DMS 273 treated with DMSO at 0.1 percent for 48 hours (cell line): ENCODE measurements at places on chromosomes 3 and 15.

DNA sequence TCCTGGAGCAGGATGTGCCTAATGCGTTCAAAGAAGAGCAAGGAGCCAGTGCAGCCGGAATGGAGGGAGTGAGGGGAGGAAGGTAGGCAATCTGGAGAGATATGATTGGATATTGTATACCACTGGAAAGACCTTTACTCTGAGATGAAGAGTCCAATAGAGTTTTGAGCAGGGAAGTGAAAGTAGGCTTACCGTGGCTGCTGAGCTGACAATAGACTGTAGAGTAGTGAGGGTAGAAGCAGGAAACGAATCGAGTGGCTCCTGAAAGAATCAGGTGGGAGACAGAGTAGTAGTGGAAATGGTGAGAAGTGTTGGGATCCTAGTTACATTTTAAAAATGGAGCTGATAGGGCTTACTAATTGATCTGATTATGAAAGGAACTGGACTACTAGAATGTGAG is 51.8 kb upstream of the NUDT16 start:
- DNase-seq, result no peak

DNA sequence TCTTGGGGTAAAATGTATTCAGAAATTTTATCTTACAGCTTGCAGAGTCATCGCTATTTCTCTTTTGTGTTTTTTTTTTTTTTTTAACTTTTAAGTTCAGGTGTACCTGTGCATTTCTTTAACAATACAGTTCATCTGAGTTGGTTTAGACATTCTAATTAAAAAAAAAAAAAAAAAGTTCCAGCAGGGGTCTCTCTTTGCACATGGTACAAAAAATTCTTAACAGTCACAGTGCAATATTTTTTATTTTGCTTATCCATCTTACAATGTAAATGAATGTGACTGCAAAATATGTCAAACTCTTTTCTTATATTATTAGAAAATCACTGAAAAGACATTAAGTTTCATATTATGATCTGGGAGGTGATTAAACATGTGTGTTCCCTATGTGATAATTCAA is 47.5 kb upstream of the SLC9A9 start:
- no peak for DNase-seq

- no peak for DNase-seq
Measured at GRCh38 chr15:61083788-61084134, 145.3 kb downstream of the RORA start.

DNA sequence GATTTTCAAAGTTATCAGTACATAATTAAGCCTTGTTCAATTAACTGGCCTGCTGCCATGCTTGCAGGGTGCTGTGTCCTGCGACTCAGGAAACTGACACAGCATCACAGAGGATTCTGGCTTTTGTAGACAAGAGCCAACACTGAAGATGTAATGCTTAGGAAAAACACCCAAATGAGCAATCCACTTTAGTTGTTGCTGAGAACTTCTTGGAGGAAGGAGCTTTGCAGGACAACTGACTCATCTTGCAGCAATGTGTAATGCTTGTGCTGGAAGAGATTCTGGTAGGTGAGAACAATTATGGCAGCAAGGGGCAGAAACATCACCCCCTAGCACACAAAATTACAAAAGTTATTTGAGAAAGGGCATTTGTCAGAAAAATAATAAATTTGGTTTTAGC is 67.6 kb downstream of the NLGN1 start:
- DNase-seq, result no peak

GRCh38 chr15:62850318-62850717 is 192.2 kb upstream of the TPM1 start:
- DNase-seq, result no peak

- no peak for DNase-seq
Measured at GRCh38 chr3:108089579-108089978, 1.3 kb downstream of the CD47 start.

DNA sequence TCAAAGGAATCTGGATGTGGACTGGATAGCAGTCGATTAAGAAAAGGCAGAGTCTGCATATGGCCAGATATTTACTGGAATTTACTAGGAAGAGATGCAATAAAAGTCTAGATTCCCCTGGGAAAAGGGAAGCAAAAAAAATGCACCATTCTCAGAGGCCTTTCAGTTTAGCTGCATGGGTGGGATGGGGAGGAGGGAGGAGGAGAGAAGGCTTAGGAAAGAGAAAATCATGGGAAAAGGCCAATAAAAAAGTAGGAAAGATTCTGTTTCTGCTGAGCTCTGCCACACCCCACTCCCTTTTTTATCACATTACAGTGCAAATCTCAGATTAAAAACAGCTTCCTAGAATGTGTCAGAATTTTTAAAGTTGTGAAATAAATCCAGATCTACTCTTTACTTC is 103.6 kb downstream of the ADAMTS9 start:
- no peak for DNase-seq

- DNase-seq, result no peak
Measured at GRCh38 chr3:73212683-73213082, 151.2 kb downstream of the EBLN2 start.

GRCh38 chr3:30893678-30894325 is 659 bp downstream of the GADL1 start:
- DNase-seq, result no peak

- DNase-seq, result no peak
Measured at GRCh38 chr3:152403632-152404066, 134.9 kb downstream of the MBNL1 start.
